Myocyte (in vitro differentiated cells): ENCODE measurements at places on chromosomes 7 and 10. TPM values are rescaled to one million over a fixed set of nuclear protein-coding genes. Genes with fewer than 3 reads are reported as not detected.

- no peak for DNase-seq
Observed at GRCh38 chr10:105797234-105797890, 1156.3 kb downstream of the SORCS3 start.

GRCh38 chr10:108911814-108912541 is 1011.3 kb downstream of the XPNPEP1 start:
- peak; percentile 82 for DNase-seq

- DNase-seq: no peak
Observed at GRCh38 chr10:3060481-3060889, 6.9 kb upstream of the PFKP start.

DNA sequence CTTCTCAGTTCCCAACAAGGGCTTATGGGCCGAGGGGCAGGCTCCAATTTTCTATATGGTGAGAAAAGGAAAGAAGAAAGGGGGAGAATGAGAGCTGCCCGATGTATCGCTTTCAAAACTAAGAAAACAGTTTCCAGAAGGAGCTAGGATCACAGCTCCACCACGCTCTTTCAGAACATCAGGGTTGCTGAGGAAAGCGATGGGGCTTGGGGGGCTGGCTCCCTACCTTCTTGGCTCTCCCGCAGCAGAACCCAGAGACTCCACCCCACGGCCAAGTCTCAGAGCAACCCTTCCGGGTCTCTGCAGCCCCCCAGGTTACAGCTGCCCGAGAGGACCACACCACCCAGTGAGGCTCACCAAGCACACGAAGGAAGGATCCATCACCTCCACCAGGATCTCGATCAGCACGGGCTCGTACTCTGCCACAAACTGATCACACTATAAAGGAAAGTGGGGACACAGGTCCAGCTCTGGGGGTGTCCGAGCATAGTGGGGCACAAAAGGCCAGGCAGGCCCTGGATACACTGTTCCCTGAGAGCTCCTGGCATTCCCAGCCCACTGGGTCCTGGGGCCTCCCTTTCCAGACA is 32.3 kb downstream of the PSAP start:
- no peak for DNase-seq

GRCh38 chr10:36452851-36453250 is 672.5 kb upstream of the ANKRD30A start:
- DNase-seq: no peak

The ZNF804B gene
- not detected in 2 replicates for total RNA-seq

The PDE1C gene
- total RNA-seq: 0.03 and 0.10 TPM in 2 replicates

The IDI2 gene
- total RNA-seq: not detected in 2 replicates

The ADAMTS14 gene
- total RNA-seq: 7.1 and 7.5 TPM in 2 replicates

The FANK1 gene
- 1.4 and 2.5 TPM in 2 replicates for total RNA-seq

The PRF1 gene
- total RNA-seq: not detected in 2 replicates
